Cortex of kidney (tissue), 1 donor: ENCODE measurements at places on chromosomes 16 and 17.

GRCh38 chr16:85310868-85311585 is 198.8 kb upstream of the CIBAR2 start:
- no peak for DNase-seq

GRCh38 chr16:68823401-68824135 is 19.8 kb upstream of the TANGO6 start:
- DNase-seq = no peak

DNA sequence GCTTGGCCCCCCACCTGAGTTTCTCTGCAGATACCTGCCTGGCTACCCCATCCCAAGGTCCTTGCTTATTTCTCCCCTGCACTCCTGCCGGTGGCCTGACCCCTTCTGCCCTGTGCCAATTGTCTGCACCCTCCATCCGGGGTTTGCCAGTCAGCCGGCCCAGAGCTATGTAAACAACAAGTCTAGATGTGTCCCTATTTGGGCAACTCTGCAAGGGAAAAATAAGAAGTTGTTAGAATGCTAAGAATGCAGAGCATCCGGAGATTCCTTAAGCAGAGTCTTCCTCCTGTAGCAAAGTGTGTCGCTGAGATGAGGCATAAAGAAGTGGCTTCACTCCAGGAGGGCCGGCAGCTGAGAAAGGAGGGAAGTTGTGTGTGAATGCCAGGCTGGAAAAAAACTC is 46.6 kb downstream of the RGS9 start:
- no peak for DNase-seq

DNA sequence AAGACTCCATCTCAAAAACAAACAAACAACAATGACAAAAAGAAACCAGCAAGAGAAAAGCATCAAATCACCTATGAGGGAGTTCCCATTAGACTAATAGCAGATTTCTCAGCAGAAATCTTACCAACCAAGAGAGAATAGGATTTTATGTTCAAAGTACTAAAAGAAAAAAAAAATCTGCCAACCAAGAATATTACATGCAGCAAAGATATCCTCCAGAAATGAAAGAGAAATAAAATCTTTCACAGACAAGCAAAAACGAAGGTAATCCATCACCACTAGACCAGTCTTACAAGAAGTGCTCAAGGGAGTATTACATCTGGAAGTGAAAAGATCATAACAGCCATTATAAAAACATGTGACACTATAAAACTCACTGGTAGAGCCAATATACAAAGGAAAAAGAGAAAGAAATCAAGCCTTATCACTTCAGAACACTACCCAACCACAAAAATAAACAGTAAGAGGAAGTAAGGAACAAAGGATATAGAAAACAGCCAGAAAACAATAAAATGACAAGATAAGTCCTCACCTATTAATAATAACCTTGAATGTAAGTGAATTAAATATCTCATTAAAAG is 66.3 kb downstream of the STX8 start:
- DNase-seq = no peak

- DNase-seq = no peak
Observed at GRCh38 chr17:29734640-29735039, 111.9 kb upstream of the CORO6 start.

- DNase-seq = no peak
Observed at GRCh38 chr16:20114356-20114755, 40.7 kb upstream of the GPR139 start.

DNA sequence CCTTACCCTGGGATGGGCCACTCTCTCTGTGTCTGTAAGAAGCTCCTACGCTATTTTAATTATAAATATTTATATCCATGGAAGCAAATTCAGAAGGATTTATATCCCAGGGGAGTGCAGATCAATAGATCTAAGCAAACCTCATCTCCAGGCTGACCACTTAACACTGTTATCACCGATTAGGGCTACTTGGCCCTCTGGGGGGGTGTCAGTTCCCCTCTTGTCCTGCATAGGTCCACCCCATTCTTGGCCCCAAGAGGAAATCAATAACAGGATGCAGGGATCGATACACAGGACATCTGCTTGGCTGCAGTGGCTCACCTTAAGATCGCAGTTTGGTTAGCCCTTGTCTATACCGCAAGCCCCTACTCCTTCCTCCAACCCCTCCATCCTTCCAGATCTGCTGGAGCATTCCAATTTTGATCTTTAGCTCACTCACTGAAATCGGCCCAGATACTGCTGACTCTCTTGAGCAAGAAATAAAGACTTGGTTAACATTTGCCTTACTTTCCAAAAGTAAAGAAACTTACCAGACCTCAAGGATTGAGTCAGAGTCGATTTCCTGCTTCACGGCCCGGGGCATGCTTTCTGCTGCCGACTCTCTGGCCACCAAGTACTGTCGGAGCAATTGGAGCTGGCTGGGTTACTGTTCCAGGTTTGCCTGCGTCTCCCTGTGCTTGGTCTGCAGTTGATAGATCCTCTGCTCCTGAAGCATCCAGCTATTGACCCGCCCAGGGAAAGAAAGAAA is 112.3 kb upstream of the PMFBP1 start:
- no peak for DNase-seq

DNA sequence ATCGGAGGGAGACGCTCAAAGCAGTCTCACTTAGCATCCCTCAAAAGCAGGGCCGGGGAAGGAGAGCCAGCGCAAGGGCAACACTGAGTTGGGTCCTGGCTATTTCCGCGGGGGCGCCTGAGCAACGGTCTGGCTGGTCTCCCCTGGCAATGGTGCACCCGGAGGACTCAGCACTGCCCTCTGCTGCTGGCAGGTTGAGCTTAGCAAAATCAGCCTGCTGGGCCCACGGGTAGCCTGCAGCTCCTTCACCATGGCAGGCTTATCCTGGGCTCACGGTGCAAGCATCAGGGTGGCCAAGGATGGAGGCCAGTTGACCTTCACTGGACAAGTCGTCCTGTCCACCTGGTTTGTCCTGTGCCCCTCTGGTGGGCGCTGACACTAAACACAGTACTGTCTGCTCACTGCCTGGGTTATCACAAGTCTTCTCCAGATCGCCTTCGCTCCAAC is 14.4 kb upstream of the ALDH3A1 start:
- no peak for DNase-seq

DNA sequence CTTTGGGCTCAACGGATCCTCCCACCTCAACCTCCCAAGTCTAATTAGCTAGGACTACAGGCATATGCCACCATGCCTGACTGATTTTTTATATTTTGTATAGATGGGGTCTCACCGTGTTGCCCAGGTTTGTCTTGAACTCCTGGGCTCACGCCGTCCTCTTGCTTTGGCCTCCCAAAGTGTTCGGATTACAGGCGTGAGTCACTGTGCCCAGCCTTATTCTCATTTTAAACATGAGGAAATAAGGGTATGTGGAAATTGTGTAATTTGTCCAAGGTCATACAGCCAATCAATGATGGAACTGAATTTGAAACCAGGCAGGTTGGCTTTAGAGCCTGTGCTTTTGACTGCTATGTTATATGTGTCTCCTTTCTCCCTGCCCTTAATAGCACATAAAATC is 27.4 kb upstream of the AQP8 start:
- no peak for DNase-seq

- DNase-seq = no peak
Observed at GRCh38 chr17:55238931-55239297, 25.8 kb upstream of the HLF start.

GRCh38 chr16:50731989-50732832 is 9.7 kb upstream of the CYLD start:
- DNase-seq = no peak

DNA sequence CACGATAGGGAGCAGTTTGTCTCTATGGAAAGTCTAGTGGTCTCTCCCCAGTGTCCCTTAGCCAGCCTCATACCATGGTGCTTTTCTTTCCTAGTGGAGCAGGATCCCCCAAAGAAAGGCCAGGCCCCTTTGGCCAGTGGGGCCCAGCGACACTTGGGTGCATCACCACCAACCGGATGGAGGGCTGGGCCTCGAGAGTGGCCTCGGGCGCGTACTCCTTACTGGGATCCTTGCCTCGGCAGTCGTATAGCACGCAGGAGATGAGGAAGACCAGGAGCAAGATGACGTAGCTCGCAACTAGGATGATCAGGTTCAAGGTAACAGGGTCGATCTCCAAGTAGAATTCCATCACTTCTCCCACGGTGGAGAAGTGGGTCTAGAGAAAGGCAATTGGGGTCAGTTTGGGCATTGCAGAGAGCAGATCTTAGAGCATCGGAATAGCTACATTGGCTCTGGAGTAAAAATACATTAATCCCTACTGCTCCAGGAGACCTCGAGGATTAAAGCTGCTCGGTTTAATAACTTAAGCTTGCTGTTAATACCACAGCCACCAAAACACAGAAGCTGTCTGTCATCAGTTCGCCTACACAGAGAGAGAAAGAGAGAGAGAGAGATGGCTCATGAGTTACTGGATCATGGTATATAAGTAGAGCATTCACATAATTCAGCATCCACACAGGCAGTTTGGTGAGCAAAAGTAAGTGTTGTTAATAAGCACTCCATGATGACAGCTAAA is at the start of gene SMIM36:
Gene SMIM36, minus strand, starts transcription at position 467 of the 736 bp plus-strand sequence.
- DNase-seq = no peak

- no peak for DNase-seq
Observed at GRCh38 chr17:77770331-77771105, 188.0 kb upstream of the TNRC6C start.

DNA sequence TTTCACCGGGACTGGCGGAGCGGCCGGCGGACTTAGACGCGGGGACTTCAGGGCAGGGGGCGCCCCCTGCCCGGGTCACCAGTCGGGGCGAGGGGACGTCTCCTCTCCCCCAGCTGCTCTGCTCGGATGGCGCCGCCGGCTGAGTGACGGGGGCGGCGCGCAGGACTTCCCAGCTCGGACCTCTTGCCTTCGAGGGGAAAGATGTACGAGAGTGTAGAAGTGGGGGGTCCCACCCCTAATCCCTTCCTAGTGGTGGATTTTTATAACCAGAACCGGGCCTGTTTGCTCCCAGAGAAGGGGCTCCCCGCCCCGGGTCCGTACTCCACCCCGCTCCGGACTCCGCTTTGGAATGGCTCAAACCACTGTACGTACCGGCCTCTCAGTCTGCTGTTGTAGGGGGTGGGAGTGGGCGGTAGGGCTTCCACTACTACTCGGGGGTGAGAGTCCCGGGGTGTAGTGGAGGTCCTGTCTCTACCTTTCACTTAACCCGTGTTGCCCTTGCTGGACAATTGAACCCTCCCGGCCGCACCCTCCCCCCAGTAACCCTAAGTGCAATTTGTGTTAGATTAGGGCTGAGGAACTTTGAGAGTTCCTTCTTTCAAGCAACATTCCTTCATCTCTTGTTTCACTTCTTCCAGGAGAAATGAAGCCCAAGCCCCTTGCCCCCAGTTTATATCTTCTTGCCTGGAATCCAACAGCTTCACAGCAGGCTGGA is 21.9 kb downstream of the GJD3 start:
- no peak for DNase-seq

- no peak for DNase-seq
Observed at GRCh38 chr17:60151355-60151754, 1.6 kb downstream of the CA4 start.

DNA sequence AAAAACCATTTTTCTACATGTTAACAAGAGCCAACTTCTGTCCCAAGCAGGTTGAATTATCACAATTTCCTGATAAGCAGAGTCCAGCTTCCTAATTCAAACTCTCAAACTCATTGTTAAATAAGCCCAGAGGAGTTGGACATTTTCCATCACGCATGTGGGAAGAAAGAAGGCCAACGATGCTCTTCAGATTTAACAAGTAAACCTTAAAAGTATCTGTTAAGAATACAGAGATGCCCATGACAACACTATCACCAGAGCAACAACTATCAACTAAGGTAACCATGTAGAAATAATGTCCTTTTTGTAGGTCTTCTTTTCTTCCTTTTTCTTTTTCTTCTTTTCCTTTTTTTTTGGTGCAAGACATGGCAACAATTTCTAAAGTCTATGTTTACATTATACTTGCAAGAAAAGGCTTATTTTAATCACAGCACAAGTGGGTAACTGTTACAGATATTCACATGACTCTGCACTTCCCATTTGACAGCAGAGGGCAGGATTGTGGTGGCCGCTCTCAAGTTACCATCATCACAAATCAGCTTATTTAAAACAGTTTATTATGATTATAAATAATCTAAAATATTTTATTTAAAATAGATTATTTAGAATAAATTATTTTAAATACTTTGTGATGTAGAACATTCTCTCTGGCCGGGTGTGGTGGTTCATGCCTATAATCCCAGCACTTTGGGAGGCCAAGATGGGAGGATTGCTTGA is 35.7 kb upstream of the DHRS7B start:
- no peak for DNase-seq

DNA sequence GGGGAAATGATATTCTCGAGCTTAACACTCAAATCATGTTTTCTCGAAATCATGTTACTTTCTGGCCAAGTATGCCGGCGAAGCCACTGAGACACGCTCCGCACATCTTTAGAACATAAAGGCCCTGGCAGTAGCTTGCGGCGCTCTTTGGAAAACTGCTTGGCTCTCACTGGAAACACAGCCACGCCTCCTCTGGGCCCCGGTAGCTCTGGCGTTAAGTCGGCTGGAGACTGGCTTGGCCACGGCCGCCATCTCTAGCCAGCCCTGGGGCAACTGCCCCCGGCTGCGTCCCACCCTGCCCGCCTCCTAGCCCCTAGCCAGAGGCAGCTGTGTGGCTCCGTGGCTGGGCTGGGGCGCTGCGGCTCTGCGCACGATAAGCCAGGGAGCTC is 9.2 kb upstream of the BAIAP2 start:
- DNase-seq = no peak

GRCh38 chr17:10724546-10725195 is 5.2 kb downstream of the TMEM220 start:
- DNase-seq = no peak

DNA sequence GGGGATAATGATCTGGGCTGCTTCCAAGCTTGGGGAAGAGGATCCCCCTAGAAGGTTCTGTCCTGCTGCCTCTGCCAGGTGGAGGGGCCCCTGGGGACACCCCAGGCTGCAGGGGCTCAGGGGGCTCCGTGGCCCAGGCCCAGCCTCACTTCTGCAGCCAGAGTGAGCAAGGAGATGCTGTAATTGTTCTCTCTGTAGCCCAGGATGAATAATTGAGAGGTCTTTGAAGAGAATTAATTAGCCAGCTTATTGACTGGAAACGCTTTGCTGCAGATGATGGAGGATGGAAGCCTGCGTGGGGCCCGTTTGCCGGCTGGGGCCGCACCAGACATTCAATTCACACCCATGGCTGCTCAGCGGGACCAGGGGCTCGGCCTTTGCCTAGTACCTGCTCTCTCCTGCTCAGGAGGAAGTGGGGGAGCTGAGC is 38.5 kb downstream of the TMEM235 start:
- DNase-seq = no peak

- no peak for DNase-seq
Observed at GRCh38 chr16:85709766-85710585, 21.2 kb upstream of the GINS2 start.

GRCh38 chr16:7964744-7965143 is 625.6 kb downstream of the TMEM114 start:
- no peak for DNase-seq

- DNase-seq = no peak
Observed at GRCh38 chr16:11151885-11152629, 103.9 kb downstream of the SOCS1 start.

DNA sequence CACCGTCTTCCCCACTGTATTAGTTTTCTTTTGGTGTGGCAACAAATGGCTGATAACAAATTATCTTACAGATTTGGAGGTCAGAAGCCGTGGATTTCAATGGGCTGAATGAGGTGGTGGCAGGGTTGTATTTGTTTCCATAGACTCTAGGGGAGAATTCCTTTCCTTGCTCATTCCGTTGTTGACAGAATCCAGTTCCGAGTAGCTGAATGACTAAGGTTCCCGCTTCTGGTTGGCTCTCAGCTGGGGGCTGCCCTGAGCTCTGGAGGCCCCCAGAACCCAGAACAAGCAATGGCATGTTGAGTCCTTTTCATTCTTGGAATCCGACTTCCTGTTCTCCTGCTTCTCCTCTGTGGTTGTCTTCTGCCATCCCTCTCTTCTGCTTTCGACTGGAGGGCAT is 280.4 kb downstream of the SNX29 start:
- no peak for DNase-seq

- DNase-seq = no peak
Observed at GRCh38 chr17:5947701-5948180, 122.4 kb upstream of the WSCD1 start.
